Stimulated activated CD8-positive, alpha-beta memory T cell treated with anti-CD3 and anti-CD28 coated beads, Interleukin-7, amount 100 ng/mL, for 48 hours (primary cell): ENCODE measurements at places on chromosomes 2 and 18.

GRCh38 chr2:178484245-178485041 lies 4.2 kb downstream of the PLEKHA3 start:
- DNase-seq = no peak

DNA sequence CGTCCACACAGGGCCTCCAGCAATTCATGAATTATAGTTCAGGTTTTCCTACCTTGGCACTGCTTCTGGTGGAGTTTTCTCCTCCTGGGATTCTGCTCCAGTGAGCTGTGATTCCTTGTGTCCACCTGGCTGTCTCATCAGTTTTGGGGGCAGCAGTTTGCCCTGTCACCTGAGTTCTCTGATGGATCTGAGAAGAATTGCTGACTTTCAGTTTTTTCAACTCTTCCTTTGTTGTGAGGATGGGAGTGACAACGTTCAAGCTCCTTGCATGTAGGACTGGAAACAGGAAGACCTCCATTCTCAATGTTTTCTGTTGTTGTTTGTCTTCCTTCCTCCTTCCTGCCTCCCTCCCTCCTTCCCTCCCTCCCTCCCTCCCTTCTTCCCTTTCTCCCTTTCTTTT lies 359.0 kb downstream of the TSN start:
- DNase-seq = no peak

- no peak for DNase-seq
Observed at GRCh38 chr18:37769826-37770225, 204.2 kb upstream of the CELF4 start.

- DNase-seq = no peak
Observed at GRCh38 chr18:73590950-73591349, 556.7 kb downstream of the FBXO15 start.

GRCh38 chr2:152490686-152491455 lies 155.9 kb downstream of the FMNL2 start:
- no peak for DNase-seq

- DNase-seq = no peak
Observed at GRCh38 chr2:9762164-9762563, 81.1 kb upstream of the TAF1B start.

DNA sequence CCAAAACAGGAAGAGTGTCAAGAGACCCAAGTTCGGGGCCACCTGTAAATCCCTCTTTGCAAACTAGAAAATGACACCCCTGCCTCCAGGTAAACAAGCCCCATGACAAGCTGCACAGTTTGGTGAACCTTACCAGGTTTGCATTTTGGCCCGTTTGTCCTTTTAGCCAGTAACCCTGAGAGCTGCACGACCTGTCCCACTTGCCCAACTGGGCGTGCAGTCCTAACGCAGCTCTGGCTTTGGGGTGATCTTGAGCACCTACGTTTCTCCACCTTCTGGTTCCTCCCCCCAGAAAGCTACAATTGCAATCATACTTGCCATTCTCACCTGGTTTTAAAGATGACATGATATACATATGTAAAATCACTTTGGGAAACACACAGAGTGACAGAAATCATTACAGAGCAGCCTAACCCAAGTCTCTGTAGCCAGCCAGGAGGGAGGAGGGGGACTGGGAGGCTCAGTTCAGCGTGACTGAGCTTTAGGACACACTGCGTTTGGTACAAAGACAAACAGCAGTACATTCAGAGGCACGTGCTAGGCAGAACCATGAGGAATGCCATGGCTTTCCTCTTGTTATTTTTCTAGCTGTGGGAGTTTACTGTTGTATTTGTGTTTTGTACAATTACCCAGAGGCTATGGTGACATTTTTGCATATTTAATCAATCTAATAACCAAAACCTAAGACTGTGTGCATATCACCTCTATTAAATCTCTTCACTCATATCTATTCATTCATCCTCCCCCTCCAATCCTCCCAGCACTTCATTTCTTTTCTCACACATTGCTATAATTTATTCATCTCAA lies 304.0 kb downstream of the IRS1 start:
- no peak for DNase-seq

DNA sequence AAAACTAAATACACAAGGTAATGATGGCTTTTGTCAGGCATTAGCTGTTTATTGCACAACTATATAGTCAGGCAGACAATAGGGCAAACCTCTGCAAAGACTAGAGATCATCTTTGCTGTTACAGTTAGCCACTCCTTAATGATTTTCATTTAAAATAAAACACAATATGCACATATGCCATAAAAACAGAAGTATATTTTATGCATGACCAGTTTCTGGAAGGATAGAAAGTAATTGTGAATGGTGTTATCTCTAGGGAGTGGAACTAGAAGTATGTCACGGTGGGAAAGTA lies 102.0 kb downstream of the CHN1 start:
- no peak for DNase-seq

GRCh38 chr2:61993422-61994024 lies 88.0 kb downstream of the COMMD1 start:
- no peak for DNase-seq

DNA sequence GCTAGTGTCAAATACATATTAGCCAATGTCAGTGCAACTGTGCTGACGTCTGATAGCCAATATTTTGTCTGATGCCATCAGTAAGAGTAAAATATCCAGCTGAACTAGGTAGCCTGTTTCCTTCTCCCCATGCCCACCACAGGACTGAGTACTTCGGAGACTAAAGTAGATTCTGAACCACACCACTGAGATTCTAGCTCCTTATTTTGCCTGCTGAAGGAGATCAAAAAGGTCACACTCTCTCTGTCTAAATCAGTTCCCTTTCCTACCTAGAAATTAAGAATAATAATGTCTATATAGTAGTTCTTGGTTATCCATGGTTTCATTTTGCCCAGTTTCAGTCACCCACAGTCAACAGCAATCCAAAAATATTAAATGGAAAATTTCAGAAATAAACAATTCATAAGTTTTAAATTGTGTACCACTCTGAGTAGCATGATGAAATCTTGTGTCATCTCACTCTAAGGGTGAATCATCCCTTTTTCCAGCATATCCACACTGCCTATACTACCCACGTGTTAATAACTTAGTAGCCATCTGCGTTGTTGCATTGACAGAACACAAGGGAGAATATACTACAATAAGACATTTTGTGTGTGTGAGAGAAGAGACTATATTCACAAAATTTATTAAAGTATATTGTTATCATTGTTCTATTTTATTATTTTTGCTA lies 1043.3 kb upstream of the PIK3C3 start:
- no peak for DNase-seq
